Cerebellar nuclear complex (tissue), 1 donor: ENCODE measurements at places on chromosomes 6 and 20.

- no peak for DNase-seq
These were observed 276.7 kb downstream of the FARS2 start for GRCh38 chr6:5537967-5538366.

DNA sequence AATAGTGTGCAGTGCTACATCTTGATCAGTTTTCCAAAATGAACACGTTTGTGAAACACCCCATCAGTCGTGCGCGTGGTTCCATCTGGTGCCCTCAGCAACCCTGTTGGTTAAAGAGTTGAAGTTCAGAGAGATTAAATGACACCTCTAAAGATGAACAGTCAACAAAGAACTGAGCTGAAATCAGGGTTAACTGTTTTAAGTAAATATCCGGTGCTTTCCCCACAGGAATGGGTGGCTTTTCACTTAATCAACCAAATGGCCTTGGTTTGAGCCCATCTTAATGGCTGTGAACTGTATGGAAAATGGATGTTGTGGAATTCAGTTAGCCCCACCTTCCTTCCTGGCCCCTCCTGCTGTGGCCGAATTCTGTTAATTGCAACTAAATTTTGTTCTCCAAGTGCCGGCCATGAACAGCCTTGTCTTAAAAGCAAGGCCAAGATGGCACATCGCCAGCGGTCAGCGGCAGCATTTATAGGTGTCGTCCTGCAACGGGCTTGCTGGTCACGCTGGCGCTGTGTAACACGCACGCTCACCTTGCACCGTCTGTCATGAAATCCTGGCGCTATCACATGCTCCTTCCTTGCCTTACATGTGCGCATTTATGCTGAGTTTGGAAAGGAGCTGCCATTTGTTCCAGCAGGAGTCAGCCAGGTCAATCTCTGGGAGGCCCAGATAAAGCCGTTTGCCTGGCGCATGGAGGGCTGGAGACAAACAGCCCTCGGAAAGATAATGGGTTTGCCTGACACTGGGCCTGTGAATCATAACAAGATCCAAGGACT lies 164.5 kb downstream of the ERMARD start:
- DNase-seq = no peak

DNA sequence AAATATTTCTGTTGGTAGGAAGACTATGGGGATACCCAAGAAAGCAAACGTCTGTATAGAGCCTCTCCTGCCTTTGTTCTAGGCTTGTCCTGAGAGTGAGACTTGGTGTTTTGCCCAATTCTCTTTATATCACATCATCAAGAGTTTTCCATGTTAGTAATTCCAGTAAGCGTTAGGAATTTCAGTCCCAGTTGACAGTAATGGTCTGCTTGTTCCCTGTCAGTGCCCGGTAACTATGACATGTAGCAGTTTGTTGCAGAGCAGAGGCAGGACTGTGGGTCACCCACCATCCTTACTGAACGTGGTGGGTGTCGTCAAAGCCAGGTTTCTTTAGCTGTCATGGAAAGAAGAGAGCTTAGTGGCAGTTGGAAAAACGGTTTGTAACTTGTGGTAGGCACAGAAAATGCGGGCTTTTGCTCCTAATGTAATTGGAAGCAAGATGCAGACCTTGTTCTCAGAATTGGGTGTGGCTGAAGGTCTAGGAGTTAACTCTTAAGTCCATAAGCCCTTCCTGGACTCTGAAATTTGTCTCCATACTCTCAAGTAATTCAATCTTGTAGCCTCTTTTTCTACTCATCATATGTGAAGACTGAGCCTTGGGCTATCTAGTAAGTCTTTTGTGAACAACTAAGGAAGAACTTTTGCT lies 188.8 kb downstream of the TMEM242 start:
- no peak for DNase-seq

DNA sequence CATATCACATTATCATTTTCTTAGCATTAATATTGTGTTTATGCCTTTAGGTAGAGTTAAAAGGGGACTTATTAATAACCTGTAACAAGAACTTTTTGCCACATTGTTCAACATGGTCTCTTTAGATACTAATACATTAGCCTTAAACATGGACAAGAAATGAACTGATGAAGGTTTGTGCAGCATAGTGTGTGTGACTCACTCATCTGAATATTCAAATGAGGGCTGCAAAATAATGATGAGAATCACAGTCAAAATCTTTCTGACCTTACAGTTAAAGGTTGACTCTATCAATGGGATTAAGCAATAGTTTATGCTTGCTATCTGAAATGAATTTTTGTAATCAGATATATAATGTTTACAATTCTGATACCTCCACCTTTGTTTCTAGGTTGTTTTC lies 1189.3 kb upstream of the CITED2 start:
- no peak for DNase-seq

DNA sequence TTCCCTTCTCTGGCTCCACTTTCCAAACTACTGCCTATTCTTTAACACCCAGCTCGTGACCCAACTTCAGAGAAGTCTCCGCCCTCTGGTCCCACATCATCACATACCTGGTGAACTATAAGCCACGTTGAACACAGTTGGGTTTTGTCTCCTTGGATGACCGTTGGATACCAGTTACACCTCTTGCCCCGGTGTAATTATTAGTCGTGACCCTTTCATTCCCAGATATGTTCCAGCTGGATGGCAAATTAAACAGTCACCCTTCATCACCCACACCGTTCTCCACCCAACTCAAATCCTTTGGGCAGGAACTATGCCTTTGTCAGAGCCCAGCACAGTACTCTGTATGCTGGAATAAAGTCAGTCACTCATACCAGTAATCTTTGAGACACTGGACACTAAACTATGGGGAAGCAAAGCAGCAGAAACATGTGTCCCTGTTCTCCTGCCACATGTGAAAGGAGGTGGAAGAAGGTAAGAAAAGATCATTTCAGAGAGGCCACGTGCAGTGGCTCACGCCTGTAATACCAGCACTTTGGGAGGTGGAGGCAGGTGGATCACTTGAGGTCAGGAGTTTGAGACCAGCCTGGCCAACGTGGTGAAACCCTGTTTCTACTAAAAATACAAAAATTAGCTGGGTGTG lies 22.5 kb downstream of the PLAGL2 start:
- no peak for DNase-seq

DNA sequence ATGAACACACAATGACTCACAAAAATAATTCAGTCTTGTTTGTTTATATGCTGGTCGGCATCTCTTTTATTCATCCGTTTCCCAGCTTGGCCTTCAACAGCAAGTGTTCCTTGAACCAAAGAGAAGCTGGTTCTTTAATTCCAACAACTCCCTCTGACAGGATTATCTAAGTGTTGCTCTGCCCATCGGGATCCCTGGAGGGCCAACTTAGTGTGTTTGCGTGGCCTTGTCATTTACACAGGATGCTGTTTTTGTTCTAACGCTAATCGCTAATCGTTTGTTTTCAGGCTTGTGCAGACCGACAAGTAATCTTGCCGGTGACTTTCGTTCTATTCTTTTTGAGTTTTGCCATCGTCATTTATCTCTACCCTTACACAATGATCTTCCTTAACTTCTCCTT lies 267.4 kb upstream of the EXOC2 start:
- DNase-seq = no peak
